ENCODE measurements at places on chromosomes 6 and 20.
A peak's percentile ranks its signal among the peaks of the same experiment; 100 is the strongest.

- DNase-seq: peak; percentile 28
Observed at GRCh38 chr6:127404594-127405178, 54.5 kb downstream of the KIAA0408 start.

- DNase-seq: no peak
Observed at GRCh38 chr6:161434921-161435747, 161.3 kb upstream of the AGPAT4 start.

- DNase-seq: peak; percentile 15
Observed at GRCh38 chr6:91569071-91569470, 982.2 kb upstream of the MAP3K7 start.

DNA sequence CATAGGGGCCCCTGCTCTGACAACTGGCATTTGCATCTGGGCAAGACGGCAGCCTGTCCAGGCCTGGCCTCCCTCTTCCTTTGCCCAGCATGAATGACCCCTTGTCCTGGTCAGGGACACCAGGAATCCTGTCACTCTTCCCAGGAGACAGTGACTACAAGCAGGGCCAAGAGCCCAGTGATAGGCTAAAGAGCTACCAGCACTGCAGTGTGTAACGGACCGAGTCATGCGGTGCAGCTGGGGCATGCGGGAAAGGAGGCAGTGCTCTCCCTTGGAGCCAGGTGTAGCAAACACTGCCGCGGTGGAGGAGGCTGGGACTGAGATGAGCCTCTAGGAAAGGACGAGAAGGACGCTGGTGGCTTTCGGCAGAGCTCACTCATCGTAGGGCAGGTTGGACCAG, 38.7 kb upstream of the DSP start:
- no peak for DNase-seq

GRCh38 chr20:61857884-61858283, 207.8 kb downstream of the TAF4 start:
- no peak for DNase-seq

- DNase-seq: no peak
Observed at GRCh38 chr6:145960918-145961589, 3.1 kb downstream of the SHPRH start.

GRCh38 chr6:20069021-20069522, 143.2 kb downstream of the MBOAT1 start:
- DNase-seq: no peak

- DNase-seq: peak; percentile 69
Observed at GRCh38 chr6:25992413-25993340, 30.1 kb downstream of the TRIM38 start.

DNA sequence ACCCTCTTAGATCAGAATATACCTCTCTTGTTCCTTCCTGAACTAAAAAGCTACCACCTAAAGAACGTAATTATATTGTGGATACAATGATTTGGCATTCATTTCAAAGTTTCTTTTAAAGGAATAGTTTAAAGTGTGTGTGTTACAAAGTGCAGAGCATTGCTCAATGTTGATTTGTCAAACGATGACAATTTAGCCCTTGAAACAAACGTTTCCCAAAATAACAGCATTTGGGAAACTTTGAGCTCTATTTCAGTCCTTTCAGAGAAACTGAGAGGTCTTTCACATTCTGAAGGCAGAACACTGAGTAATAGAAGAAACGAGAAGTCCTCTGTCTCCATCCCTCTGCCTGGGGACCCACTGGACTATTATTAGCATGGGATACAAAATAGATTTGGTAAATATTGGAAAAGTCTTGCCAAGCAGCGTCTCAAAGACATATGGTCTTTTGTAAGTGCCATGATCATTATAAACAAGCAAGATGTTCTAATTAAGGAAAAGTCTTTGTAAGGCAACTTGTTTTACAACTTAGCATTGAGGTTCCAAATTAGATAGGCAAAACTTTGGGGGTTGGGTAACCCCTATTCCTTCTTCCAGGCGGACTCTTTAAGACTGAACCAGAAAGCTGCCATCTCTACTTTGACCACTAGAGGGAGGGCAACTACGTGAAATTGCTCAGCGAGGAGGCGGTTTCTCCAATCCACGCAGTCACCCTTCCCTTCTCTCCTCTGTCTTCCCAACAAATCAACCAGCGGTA, 208.8 kb downstream of the RNF144B start:
- peak; percentile 65 for DNase-seq

DNA sequence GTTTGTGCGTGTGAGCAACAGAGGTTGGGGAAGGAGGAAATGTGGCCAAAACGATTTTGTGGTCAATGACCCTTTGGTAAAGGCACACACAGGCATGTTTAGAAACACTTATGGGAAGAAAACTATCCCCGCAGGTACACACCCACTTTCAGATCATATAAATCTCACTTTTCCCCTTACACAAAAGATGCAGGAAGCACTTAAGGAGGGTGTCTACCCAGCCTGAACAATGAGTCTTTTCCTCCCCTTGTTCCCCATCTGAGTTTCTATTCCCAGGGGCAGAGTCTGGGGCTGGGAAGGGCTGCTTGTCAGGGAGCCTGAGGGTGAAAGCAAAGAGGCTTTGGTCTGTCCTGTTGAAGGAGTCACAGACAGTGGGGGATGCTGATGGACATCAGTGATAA, 193.2 kb upstream of the SALL4 start:
- DNase-seq: no peak

DNA sequence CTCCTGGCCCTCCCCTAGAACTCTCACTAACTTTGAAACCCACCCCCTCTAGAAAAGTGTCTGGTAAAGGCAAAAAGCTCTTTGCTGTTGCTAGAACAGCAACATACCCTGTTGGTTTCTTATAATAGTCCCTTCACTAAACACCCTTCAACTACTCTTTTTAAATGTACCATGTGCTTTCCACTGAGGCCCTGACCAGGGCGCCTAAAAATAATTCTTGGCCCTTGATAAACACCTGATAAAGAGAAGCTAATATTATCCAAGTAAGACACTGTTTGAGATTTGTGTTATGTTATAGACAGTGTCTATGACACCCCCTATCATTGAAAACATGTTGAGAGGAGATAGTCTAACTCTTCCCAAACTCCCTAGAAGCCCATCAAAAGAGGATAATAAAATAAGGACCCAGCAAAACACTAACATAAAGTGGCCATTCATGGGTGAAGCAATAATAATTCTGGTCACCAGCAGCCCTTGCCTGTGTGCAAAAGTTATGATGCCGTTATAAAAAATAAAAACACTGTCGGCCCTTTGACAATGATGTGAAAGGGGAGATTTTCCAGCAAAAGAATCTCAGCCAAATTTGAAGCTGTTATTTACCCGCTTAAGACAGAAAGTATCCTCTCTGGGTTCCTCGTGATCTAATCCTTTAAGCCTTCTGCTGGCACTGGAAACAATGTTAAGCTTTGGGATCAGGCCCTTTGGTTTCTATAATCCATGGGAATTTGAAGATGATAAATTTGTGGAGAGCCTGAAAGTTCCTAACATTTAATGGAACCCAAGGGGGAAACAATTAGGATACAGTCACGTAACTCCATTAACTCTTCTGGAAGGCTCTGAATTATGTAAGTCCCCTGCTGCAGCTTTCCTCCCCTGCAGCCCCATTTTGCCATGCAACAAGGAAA, 122.6 kb upstream of the PLCB4 start:
- DNase-seq: no peak

GRCh38 chr6:41724228-41724580, 11.2 kb downstream of the TFEB start:
- no peak for DNase-seq

DNA sequence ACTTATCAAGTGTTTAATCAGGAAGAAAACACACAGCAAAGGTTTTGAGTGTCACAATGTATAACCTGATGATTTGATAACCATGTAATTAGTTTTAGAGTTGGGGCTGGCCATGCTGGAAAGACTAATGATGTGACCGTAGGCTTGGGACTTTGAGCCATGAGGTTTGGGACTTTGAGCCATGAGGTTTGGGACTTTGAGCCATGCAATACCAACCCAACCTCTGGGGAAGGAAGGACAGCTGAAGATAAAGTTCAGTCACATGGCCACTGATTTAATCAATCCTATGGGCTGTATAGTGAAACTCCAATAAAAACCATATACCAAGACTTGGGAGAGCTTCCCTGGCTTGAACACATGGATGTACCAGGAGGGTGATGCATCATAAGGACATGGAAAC, 32.8 kb downstream of the SLC35B3 start:
- DNase-seq: no peak

DNA sequence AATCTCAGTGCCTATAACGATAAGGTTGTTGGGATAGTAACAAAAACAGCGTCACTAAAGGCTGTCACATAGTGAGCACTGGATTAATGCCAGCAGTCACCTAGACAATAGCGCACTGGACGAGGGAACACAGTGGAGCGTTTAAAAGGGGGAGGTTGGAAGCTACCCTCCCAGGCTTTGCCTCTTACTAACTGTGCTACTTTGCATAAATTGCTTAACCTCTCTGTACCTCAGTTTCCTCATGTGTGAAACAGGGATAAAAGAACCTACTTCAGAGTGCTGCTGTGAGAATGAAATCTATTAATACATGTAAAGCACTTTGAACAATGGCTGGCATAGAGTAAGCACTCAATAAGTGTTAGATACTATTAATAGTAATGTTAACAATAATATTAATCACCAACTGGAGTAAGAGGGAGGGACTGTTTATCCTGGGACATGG, 10.5 kb downstream of the BCL2L1 start:
- DNase-seq: no peak

GRCh38 chr6:130675072-130675471, 152.1 kb upstream of the SMLR1 start:
- peak; percentile 82 for DNase-seq

GRCh38 chr6:149566410-149567193, 427 bp downstream of the GINM1 start:
- no peak for DNase-seq

DNA sequence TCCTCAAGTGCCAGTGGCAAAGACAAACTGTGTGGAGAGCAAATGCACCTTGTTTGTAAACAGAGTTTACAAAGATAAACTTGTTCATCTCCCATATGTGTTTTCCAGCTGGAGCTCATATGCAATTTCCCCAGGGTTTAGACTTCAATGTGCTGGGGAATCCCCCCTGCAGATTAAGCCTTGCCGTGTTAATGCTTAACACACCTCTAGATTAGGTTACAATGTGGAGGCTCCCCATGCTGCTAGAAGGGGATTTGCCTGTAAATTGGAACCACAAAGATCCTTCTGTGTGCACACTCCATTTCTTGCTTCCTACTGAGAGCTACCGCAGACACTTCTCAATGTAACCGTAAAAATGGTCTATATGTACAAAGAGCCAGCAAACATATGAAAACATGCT, 263.1 kb downstream of the TBX18 start:
- no peak for DNase-seq

- DNase-seq: peak; percentile 28
Observed at GRCh38 chr6:109978174-109979032, at the start of gene GPR6. GPR6 (plus strand) TSS chr6:109978311; CDS start chr6:109979113, 802 bp downstream.

GRCh38 chr6:133945158-133945557, 7.9 kb upstream of the TBPL1 start:
- DNase-seq: no peak

- no peak for DNase-seq
Observed at GRCh38 chr20:2606507-2607006, 45.9 kb upstream of the NOP56 start.

DNA sequence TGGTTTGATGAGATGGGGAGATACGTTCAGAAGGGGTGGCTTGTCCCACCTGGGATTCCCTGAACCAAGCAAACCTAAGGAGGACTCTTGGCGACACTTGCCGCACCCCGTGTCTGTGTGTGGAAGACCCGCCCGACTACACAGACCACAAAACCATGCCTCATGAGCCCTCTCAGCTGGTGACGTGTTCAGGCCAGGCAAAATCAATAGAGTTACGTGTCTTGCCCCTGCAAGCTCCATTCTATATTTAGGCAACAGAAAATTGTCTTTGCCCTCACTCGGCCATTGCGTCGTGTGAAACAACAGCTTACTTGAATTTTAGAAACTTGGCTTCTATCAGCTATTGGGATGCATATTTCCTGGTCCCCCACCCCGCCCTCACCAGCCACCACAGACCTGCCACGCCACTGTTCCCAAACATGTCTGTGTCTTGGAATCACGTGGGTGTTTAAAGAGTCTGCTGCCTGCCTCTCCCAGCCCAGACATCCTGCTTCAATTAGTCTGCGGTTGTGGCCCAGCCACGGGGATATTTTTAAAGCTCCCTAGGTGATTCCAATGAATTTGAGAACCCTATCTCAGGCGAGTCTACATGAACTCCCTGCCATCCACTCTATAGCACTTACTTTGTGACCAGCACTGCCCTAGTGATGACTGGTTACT, 279.2 kb upstream of the EXOC2 start:
- DNase-seq: peak; percentile 53

GRCh38 chr6:144158133-144158532, 7.8 kb downstream of the STX11 start:
- peak; percentile 17 for DNase-seq

- DNase-seq: no peak
Observed at GRCh38 chr20:37922016-37922415, 19.1 kb downstream of the VSTM2L start.

DNA sequence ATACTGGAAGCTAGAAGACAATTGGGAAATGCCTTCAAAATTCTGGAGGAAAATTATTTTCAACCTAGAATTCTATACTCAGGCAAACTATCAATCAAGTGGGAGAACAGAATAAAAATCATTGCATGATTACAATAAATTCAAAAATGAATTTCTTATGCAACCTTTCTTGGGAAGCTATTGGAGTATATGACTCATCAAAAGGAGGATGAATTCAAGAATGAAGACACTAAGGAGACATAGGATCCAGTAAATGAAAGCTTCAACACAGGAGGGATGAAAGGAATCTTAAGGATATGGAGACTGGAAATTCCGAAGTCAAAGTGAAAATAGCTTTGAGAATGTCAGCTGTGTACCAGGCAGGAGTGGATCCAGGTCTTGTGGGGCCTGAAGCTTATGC, 12.6 kb upstream of the UBR2 start:
- peak; percentile 21 for DNase-seq

- DNase-seq: no peak
Observed at GRCh38 chr6:43916924-43917877, 147.2 kb downstream of the VEGFA start.

GRCh38 chr20:63311833-63312243, 18.9 kb downstream of the COL20A1 start:
- DNase-seq: no peak

- DNase-seq: no peak
Observed at GRCh38 chr6:363291-363690, 28.3 kb upstream of the IRF4 start.

DNA sequence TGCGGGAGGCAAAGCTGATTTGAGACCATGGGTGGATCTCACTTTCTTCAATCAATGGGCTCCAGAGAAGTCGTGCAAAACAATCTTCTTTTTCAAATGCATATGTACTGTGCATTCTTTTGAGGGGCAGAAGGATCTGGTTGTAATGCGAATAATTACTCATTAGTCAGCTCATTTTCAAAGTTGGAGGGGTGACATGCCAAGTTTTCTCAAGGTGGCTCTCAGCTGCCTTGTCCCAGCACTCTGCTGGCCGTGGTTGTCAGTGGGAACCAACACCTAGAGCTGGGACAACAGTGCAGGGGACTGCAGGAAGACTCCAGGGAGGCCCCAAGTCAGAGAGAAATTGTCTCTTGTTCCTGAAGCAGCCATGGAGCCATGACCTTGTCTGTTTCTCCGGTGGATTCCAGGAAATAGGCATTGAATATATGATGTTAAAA, 25.3 kb downstream of the MYT1 start:
- DNase-seq: no peak

GRCh38 chr6:124110514-124110913, 306.8 kb downstream of the NKAIN2 start:
- no peak for DNase-seq

Data from bronchial epithelial cell (primary cell).